ENCODE measurements at places on chromosomes 3 and 15. TPM values are rescaled to one million over a fixed set of nuclear protein-coding genes. Genes with fewer than 3 reads are reported as not detected.
A peak's percentile ranks its signal among the peaks of the same experiment; 100 is the strongest.

DNA sequence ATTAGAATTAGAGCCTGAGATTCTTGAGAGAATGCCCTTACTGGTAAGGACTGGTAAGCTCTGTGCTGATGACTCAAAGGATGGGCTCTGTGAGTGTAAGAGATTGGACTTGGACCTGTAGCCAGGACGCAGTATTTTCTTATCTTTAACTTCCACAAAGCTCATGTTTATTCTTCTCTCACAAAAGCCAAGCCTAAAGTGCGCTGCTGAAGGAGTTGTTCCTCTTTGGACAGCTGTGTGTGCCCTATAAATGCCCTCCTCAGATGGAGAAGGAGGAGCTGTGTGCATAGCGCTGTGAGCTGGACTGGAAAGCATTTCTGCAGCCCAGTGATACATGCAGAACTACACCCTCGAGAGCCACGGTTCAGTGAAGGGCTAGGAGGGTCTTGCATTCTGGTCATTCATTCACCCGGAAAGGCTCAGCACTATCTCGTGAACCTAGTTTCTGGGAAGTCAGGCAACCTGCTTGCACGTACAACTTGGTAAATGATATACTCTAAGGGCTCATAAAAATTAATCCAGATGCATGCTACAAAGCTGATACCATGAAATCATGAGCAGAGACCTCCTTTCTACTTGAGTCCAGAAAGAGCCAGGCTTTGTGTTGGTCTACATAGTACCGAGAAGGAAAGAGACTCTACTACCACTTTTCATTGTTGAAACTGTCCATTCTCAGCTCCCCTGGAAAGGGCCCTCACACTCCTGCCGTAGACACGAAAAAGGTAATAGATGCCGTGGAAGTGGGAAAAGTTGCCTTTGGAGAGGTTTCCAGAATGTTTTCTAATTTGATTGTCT, 103.0 kb upstream of the TBL1XR1 start:
- no peak overlapping the region for H3K4me3 ChIP-seq
- H3K27ac ChIP-seq = no peak overlapping the region
- H3K4me1 ChIP-seq = no peaks in the 10 kb centered on the region
- DNase-seq = no peak

DNA sequence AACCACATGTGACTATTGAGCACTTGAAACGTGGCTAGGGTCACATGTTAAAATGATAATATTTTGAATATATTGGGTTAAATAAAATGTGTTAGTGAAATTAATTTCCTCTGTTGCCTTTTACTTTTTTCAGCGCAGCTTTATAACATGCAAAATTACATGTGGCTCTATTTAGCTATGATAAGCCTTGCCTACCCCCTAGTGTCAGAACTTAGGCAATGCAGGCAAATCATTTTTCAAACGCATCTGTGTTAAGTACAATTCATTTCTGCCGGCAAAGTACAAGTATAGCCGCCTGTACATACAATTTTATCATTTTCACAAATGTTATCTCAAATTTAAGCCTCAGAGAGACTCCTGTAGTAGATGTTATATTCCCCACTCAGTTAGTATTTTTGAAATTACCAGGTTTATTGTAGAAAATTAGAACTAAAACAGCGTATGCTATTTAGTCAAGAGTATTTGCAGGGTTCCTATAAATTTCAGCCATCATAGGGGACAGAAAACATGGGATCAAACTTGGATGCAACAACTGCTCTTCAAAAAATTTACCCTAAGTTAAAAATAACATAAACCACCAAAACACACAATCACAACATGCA, 56.1 kb downstream of the TAFA4 start:
- H3K4me1 ChIP-seq = no peaks in the 10 kb centered on the region
- no peak overlapping the region for H3K4me3 ChIP-seq
- no peak overlapping the region for H3K27ac ChIP-seq
- no peaks in the 10 kb centered on the region for H3K36me3 ChIP-seq

DNA sequence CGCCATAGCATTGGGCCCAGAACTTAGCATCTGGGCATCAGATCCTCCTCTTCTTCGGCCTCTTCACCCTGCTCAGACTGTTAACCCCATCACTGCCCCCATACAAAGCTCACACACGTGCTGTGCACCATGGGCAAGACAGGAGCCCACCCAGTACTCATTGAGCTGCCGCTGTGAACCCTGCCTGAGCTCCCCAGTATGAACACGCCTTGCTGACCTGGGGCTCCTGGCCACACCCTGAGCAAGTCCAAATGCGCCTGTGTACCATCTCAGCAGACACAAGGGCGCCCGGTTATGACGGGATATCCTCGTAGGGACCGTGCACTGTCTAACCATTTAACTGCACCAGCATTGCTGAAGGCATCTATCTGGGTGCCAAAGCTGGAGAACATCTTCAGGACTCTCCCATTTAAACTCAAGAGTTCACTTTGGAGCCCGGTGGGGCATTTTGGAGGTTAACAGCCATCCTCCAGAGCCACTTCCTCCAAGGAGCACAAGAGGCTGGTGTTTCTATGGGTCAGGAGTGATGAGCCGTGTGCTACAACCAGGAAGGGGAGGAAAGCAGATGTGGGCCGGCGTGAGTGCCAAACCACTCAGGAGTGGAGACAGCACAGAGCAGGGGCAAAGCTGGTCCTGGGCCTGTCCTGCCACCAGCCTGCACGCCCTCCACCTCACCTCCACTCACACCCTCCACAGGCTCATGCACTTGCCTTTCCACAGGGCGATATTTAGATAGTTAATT, 12.1 kb downstream of the PRR23E start:
- H3K4me1 ChIP-seq = no peaks in the 10 kb centered on the region
- H3K27ac ChIP-seq = no peak overlapping the region
- no peak for DNase-seq
- no peaks in the 10 kb centered on the region for H3K36me3 ChIP-seq
- no peak overlapping the region for H3K4me3 ChIP-seq
- H3K27me3 ChIP-seq = peaks cover 2% of the 10 kb centered on the region

- no peak for DNase-seq
- no peaks in the 10 kb centered on the region for H3K36me3 ChIP-seq
- H3K4me1 ChIP-seq = peaks cover 6% of the 10 kb centered on the region
- H3K4me3 ChIP-seq = no peak overlapping the region
Observed at GRCh38 chr3:113261063-113261625, 49.8 kb downstream of the BOC start.

DNA sequence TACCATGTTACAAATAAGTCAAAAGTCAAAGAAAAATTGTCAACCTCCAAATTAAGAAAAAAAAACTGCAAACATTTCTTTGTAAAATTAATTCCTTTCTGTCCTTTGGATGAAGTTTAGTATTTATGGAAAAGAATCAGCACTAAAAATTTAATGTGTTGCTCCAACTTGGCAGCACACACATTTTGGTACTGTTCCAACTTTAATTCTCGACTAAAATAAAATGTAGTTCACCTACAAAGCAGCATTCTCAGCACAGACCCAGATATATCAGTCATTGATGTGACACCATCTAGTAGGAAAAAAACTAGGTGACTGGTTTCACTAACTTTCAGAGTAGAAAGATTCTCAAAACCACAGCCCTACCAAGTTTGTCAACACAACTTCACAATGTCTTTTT, 131.7 kb upstream of the ROBO2 start:
- no peak overlapping the region for H3K27ac ChIP-seq
- no peaks in the 10 kb centered on the region for H3K4me1 ChIP-seq
- H3K36me3 ChIP-seq = no peaks in the 10 kb centered on the region
- H3K27me3 ChIP-seq = no peaks in the 10 kb centered on the region
- H3K4me3 ChIP-seq = no peak overlapping the region

GRCh38 chr3:127835993-127836882, 13.9 kb upstream of the MGLL start:
- no peak overlapping the region for H3K4me3 ChIP-seq
- no peak overlapping the region for H3K27ac ChIP-seq
- H3K36me3 ChIP-seq = no peaks in the 10 kb centered on the region
- H3K4me1 ChIP-seq = no peaks in the 10 kb centered on the region
- DNase-seq = no peak
- H3K27me3 ChIP-seq = peaks cover 10% of the 10 kb centered on the region

GRCh38 chr3:191235331-191236314, 36.6 kb downstream of the OSTN start:
- H3K36me3 ChIP-seq = no peaks in the 10 kb centered on the region
- peaks cover 3% of the 10 kb centered on the region for H3K4me1 ChIP-seq
- no peak overlapping the region for H3K4me3 ChIP-seq

DNA sequence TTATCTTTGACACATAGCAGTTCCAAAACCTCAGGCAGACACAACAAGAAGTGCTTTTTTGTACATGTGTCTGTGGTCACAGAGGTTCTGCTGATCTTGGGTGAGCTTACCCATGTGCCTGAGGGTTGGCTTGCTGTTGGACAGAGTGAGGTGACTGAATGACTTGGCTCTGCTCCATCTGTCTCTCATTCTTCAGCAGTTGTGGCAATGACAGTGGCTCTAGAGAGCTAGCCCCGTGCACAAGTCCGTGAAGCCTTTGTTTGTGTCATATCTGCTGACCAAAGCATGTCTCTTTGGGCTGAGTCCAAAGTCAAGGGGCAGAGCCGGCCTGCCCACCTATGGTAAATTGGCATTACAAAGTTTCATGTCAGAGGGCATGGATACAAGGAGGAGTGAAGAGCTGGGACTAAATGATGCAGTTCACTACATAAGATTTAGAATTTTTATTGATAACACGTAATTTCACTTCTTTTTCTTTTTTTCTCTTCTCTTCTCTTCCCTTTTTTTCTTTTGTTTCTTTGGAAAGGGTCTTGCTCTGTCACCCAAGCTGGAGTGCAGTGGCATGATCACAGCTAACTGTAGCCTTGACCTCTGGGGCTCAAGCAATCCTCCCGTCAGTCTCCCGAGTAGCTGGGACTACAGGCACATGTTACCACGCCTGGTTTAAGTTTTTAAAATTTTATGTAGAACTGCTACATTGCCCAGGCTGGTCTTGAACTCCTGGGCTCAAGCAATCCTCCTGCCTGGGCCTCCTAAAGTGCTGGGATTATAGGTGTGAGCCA, 77.9 kb downstream of the ITPR1 start:
- no peak overlapping the region for H3K4me3 ChIP-seq
- no peaks in the 10 kb centered on the region for H3K27me3 ChIP-seq
- no peaks in the 10 kb centered on the region for H3K36me3 ChIP-seq
- H3K4me1 ChIP-seq = peaks cover 4% of the 10 kb centered on the region
- no peak for DNase-seq

- no peaks in the 10 kb centered on the region for H3K27me3 ChIP-seq
- peak overlapping the region; percentile 83 for H3K27ac ChIP-seq
- H3K4me3 ChIP-seq = peak overlapping the region; percentile 61
- H3K4me1 ChIP-seq = peaks cover 89% of the 10 kb centered on the region
- peak; percentile 56 for DNase-seq
Observed at GRCh38 chr3:66490214-66490613, 10.6 kb downstream of the LRIG1 start.

DNA sequence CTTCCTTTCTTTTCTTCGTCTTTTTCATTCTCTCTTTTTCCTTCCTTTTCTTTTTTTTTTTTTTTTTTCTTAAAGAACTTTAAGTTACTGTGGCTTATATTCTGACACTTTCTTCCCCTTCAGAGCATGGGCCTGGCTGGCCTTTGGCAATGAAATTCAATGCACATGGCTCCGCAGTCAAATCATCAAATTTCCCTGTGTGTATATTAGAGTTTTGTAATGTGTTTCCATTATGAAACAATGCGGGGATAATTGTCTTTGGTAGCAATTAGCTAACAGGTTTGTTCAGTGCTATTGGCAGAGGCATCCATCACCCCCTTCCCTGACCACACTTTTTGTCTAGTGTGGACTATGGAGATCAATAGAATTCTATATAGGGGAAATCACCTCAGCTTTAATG, 80.5 kb downstream of the CDIN1 start:
- peaks cover 3% of the 10 kb centered on the region for H3K36me3 ChIP-seq
- H3K4me3 ChIP-seq = no peak overlapping the region
- no peaks in the 10 kb centered on the region for H3K27me3 ChIP-seq
- no peaks in the 10 kb centered on the region for H3K4me1 ChIP-seq
- no peak for DNase-seq

DNA sequence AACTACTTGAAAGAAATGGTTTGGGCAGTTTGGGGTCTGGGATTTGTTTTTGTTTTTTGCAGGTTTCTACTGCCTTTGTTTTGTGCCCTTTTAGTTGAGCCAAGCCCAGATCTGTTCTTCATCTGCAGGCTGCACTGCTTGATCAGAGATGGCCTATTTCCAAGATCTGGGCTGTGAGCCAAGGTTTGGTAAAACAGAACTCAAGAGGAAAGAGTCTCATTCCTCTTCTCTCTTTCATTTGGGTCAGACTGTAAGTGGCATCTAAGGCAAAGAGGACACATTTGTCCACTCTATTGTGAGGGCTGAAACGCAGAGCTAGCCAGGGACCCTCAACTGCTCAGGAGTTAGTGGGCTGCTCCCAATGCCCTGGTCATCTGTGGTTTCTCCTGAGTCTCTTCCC, 104.4 kb upstream of the UBE3A start:
- H3K27me3 ChIP-seq = no peaks in the 10 kb centered on the region
- H3K27ac ChIP-seq = no peak overlapping the region
- no peak overlapping the region for H3K4me3 ChIP-seq
- H3K36me3 ChIP-seq = no peaks in the 10 kb centered on the region
- H3K4me1 ChIP-seq = no peaks in the 10 kb centered on the region

DNA sequence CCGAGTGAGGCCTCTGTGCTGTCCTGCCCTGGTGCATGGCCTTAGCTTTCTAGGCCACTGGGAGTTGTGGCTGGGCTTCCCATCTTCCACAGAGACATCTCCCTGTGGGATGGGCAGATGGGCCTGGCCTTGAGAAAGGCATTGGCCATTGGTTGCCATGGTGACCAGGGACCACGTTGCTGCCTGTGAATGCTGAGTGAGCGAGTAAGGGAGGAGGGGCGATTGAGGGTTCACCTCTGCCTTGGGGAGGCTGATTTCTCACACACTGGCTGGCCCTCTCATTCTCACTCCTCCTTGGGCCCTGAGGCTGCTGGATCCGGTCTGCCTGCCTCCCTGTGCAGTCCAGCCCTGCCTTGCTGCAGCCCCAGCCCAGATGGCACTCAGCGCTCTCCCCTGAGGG, 26.4 kb upstream of the DOCK3 start:
- H3K4me3 ChIP-seq = no peak overlapping the region
- no peak overlapping the region for H3K27ac ChIP-seq
- peaks cover 5% of the 10 kb centered on the region for H3K4me1 ChIP-seq
- peaks cover 49% of the 10 kb centered on the region for H3K36me3 ChIP-seq
- no peaks in the 10 kb centered on the region for H3K27me3 ChIP-seq

- peaks cover 4% of the 10 kb centered on the region for H3K36me3 ChIP-seq
- H3K4me3 ChIP-seq = peak overlapping the region; percentile 21
Observed at GRCh38 chr15:41810651-41811431, 17.1 kb upstream of the JMJD7 start.

GOLGA6B gene
- total RNA-seq = not detected

CDHR4 gene
- not detected for total RNA-seq

FEZF2 gene
- total RNA-seq = not detected

TOP2B gene
- 114 TPM for total RNA-seq

SH3GL3 gene
- total RNA-seq = not detected

TGM4 gene
- not detected for total RNA-seq

FETUB gene
- not detected for total RNA-seq

EOMES gene
- 5.6 TPM for total RNA-seq

SLC38A3 gene
- not detected for total RNA-seq

PLA2G4B gene
- 6.8 TPM for total RNA-seq

All from activated CD4-positive, alpha-beta memory T cell treated with anti-CD3 and anti-CD28 coated beads, Interleukin-2, amount 10 ng/mL, durations not matched to agents 7 days and 5 days (primary cell).